ENCODE measurements at places on chromosomes 4 and X. TPM values are rescaled to one million over a fixed set of nuclear protein-coding genes. Genes with fewer than 3 reads are reported as not detected.

ATOH1 gene
- total RNA-seq = not detected

HGFAC gene
- not detected for total RNA-seq

HPGDS gene
- total RNA-seq = 2.3 TPM

L1CAM gene
- 8.4 TPM for total RNA-seq

DNA sequence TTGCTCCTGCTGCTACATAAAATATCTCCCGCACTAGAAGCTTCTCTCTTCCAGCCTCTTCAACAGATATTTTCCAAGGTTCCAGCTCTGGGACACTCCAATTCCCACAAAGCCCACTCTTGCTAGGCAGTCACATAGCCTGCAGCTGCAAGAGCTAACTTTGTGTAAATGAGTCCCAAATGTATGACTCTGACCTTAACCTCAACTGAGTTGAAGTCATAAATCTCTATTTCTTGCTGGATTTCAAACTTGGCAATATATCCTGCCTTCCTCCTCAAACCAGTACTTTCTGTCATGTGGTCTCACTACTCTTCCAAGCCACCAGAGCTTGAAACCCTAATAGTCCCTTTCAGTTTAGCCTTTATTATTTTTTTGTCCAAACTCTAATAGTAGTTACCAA is 315.4 kb upstream of the GRIA3 start:
- no peak for DNase-seq

DNA sequence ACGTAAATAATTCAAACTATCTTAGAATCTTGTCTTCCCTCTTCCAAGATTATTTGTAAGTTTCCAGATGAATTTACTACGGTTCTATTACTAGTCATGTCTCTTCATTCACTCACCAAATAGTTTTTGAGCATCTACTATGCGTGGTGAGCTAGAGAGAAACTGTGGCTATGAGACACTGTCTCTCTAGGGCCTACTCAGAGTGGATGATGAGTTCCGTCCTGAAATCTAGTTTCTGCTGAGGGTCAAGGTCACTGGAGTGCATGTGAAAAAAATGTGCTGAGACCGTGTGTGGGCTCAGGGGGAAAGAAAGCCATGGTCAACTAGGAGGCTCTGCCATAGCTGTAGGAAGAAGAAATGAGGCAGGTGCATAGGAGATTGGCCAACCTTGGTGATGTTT is 320.2 kb upstream of the GATB start:
- DNase-seq = no peak

DNA sequence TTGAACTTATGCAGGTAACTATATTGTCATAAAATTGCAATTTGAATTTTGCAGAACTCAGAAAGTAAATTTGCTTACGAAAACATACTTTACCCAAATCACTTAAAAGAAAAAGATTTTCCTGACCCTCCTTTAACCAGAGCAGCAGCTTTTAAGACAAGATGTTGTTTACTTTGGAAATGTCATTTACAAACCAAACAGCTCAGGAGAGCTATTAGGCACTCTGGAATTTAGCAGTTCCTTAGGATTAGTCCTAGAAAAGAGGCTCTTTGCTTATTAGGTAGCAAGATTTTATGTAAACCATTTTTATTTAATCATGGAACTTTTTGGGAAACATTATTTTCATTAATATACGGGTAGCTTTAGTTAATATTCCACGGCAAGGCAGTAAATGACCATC is 765.7 kb upstream of the POU3F4 start:
- DNase-seq = no peak

- no peak for DNase-seq
These were observed 16.1 kb upstream of the CXCR3 start for GRCh38 chrX:71634366-71634765.

DNA sequence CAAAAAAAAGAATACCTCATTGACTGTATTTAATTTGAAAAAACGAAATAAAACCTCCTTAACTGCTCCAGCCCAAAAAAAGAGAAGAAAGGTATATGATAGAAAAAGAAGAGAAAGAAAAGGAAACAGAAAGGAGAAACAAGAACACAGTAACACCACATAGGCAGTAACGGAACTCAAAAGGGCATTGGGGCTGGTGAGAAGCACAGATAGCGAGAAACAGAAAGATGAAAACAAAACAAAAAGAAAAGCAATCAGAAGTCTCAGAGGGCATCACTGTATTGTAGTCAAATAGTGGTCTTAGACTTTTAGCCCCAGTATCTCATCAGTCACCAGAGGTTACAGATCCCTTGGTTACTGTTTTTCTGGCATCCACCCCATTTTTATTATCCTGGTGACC is 88.6 kb downstream of the NFKB1 start:
- no peak for DNase-seq

DNA sequence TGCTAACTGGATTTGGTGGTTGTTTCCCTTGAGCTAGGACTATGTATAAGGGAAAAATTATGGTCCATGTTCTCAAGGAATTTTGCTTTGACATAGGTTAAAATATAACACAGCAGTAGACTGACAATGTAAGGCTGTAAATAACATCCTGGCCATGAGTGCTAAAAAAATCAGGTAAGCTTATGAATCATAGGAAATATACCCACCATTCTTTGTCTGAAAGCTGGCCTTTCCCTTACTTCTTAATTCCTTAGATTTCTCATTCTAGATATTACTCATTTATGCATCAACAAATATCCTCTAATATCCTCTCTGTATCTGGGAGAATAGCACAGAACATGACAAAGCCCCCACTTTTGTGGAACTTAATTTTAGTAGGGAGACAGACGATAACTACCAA is 6.8 kb upstream of the CHRNA9 start:
- no peak for DNase-seq

GRCh38 chrX:74492720-74493201 is 71.5 kb downstream of the SLC16A2 start:
- DNase-seq = no peak

DNA sequence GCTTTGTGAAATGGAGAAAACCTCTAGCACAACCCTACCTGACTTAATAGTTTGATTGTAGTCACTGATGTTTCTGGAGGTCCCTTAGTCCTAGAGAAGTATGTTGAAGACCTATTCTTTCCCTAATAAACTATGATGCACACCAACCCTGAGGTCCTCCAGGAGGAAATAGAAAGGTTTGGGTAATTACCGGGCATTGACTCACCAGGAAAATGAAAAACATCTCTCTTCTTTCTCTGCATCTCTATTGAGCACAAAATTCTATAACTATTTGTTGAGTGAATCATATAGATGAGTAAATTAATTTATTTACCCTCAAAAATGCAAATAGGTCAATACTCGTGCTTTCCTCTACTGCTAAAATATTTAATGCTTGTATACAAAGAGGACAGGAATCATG is 582.4 kb upstream of the FAM241A start:
- no peak for DNase-seq
